ENCODE measurements at places on chromosomes 16 and 17.

GRCh38 chr16:3562914-3563480, 14.2 kb downstream of the NLRC3 start:
- DNase-seq = no peak

- no peak for DNase-seq
Measured at GRCh38 chr16:30115238-30115637, 1.9 kb upstream of the GDPD3 start.

GRCh38 chr17:45149669-45150664, 1.7 kb downstream of the HEXIM1 start:
- no peak for DNase-seq

- no peak for DNase-seq
Measured at GRCh38 chr16:49414671-49415070, 41.1 kb downstream of the C16orf78 start.

DNA sequence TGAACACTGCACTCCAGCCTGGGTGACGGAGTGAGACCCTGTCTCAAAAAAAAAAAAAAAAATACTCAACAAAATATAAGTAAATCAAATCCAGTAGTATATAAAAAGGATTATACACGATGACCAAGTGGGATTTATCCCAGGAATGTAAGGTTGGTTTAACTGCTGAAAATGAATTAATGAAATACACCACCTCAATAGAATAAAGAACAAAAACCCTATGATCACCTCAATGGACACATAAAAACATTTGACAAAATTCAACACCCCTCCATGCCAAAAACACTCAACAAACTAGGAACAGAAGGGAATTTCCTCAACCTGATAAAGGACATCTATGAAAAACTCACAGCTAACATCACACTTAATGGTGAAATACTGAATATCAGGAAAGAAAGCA, 6.6 kb downstream of the MIS12 start:
- no peak for DNase-seq

- DNase-seq = no peak
Measured at GRCh38 chr16:24023621-24024020, 187.8 kb downstream of the PRKCB start.

DNA sequence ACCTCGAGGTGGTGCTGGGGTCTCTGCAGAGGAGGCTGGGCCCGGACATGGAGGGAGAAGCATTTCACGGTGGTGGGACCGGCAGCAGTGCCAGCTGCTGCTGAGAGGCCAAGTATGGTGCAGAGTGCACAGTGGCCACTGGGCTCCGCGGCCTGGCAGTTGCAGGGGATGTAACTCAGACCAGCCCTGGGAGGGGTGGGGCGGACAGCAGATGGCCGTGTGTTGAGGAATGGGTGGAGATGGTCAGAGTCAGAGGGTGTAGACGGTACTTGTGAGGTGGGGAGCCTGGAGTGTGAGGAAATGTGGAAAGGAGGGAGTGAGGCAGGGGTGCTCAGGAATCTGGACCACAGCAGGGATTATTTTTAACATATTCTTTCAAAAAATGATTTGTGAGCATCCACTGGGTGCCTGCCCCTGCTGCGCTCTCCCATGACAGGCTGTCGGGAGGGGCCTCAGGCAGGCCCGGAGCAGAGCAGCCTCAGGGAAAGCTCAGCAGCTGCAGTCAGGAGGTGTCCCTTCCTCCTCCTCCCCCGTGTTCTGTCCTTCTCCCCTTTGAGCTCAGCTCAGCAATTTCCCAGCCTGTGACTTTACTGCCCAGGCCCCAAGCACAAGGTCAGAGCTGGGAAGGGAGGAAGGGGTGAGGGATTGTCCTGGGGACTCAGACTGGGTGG, 113.1 kb downstream of the RAP1GAP2 start:
- DNase-seq = no peak

DNA sequence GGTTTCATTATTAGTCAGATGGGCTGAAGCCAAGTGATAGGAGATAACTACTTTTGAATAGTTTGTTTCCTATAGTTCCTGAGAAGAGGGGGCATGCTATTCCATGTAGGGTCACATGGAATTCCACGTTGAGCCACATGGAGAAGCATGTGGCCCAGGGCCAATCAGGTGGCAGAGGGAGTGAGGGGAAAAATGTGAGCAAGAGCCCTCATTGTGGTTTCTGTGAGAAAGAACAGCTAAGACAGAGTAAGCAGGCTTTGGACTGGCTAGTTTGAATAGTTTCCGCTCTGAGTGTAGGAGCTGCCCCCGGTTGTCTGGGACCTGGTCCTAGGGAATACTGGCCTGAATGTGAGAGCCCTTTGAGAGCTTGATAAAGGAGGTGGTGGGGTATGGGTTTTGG, 69.9 kb upstream of the CNTNAP4 start:
- DNase-seq = no peak

DNA sequence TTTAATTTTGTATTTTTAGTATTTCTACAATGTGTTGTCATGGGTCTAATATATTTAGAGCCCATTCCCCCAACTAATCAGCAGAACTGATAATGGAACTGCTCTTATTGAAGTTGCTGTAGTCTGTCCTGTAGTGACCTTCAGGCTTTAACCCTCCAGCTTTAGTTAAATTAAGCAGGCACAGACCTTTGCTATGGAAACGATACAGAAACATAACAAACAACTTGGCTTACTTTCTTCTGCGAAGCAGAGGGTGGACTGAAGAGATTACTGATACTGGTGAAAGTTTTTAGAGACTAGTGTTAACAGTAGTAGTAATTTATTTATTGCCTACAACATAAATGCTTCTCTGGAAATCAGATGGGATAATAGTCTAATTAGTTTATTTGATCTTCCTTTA, 61.4 kb downstream of the NFATC3 start:
- DNase-seq = peak; percentile 14

- peak; percentile 56 for DNase-seq
Measured at GRCh38 chr17:66957951-66958579, 6.4 kb upstream of the CACNG4 start.

GRCh38 chr16:2486645-2487516, 12.0 kb downstream of the TBC1D24 start:
- DNase-seq = no peak

- DNase-seq = no peak
Measured at GRCh38 chr17:35210741-35211140, 16.5 kb upstream of the SLC35G3 start.

GRCh38 chr17:49589577-49589927, 13.9 kb downstream of the NXPH3 start:
- DNase-seq = no peak

DNA sequence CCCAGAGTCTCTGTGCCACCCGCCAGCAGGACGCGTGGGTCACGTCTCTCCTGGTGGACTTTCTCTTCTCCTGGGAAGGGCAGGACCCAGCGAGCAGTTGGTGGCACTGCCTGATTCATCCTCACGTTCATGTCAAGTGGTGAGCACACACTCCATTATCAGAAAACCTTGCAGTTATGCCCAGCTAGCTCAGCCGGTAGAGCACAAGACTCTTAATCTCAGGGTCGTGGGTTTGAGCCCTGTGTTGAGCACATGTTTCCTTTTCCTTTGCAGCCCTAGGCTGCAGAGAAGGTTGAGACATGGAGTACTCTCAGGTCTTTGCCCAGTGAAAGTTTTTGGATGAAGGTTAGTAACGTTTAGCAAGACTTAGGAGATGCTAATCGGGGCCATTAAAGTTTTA, 8.0 kb downstream of the OR1F1 start:
- no peak for DNase-seq

DNA sequence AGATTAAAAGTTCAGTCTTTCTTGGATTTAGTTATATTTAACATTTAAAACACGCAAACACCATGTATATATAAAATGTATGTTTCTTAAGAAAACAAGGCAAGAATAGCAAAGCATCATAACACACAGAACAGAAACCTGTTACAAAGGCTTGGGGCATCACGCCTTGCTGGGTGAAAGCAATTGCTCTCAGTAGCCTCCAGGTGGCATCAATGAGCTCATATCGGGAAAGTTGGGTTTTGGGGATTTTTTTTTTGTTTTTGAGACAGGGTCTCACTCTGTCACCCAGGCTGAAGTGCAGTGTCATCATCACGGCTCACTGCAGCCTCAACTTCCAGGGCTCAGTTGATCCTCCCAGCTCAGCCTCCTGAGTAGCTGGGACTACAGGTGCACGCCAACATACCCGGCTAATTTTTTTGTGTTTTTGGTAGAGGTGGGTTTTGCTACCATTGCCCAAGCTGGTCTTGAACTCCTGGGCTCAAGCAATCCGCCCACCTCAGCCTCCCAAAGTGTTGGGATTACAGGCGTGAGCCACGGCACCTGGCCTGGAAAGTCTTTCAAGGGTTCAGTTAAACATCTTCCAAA, 56.9 kb downstream of the CYB5D2 start:
- no peak for DNase-seq

DNA sequence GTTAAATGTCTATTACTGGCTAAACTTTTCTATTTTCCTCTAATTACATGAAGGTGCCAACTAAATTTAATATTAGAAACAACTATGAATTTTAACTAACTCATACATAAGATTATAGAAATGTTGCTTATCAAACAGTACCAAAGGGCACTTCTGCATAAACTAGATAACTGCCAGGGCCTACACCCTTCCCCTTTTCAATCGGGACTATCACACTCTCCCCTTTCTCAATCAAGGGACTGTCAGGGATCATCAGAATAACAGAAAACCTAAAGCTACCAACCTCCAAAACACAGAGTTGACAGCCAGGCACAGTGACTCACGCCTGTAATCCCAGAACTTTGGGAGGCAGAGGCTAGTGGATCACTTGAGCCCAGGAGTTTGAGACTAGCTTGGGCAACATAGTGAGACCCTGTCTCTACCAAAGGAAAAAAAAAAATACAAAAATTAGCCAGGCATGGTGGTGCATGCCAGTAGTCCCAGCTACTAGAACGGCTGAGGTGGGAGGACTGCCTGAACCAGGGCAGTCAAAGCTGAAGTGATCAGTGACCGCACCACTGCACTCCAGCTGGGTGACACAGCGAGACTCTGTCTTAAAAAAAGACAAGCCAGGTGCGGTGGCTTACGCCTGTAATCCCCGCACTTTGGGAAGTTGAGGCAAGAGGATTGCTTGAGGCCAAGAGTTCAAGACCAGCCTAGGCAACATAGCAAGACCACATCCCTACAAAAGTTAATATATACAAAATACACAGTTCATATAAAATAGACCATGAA, 3.2 kb upstream of the PHLPP2 start:
- no peak for DNase-seq

GRCh38 chr17:2017274-2017941, 7.7 kb downstream of the RTN4RL1 start:
- DNase-seq = no peak

Data from spinal cord (tissue), 10 donors.